ENCODE measurements at places on chromosomes 12 and 14. TPM values are rescaled to one million over a fixed set of nuclear protein-coding genes. Genes with fewer than 3 reads are reported as not detected.

The GLI1 gene
- 2.4 TPM for total RNA-seq

The FGF6 gene
- total RNA-seq, result not detected

The LRRC23 gene
- total RNA-seq, result 8.6 TPM

The CYP27B1 gene
- total RNA-seq, result 0.55 TPM

The CLEC2A gene
- not detected for total RNA-seq

The KRT77 gene
- not detected for total RNA-seq

The DLK1 gene
- total RNA-seq, result not detected

The FITM1 gene
- not detected for total RNA-seq

The TAC3 gene
- total RNA-seq, result not detected

The CACNA1C gene
- 3.1 TPM for total RNA-seq
